A549 treated with DMSO at 1 μM for 4 hours (cell line): ENCODE measurements at places on chromosomes 12 and 14. TPM values are rescaled to one million over a fixed set of nuclear protein-coding genes. Genes with fewer than 3 reads are reported as not detected.

Gene LHX5
- 0.02 TPM in 1 of 5 replicates, not detected in the others for total RNA-seq

Gene LRRC10
- not detected in 5 replicates for total RNA-seq

Gene DNM1L
- total RNA-seq = 42.9 to 57.5 TPM (median 55.9 TPM) in 5 replicates

Gene SYCP3
- total RNA-seq = 0.12 to 0.14 TPM in 2 of 5 replicates, not detected in the others

Gene CCDC177
- total RNA-seq = 0.02 TPM in 1 of 5 replicates, not detected in the others

Gene STYK1
- total RNA-seq = 0.14 to 0.54 TPM (median 0.28 TPM) in 5 replicates

Gene GUCY2C
- 0.02 to 0.06 TPM (median 0.03 TPM) in 3 of 5 replicates, not detected in the others for total RNA-seq

Gene SRGAP1
- 12.6 to 15.6 TPM (median 13.9 TPM) in 5 replicates for total RNA-seq

Gene C1S
- 38.6 to 61.7 TPM (median 42.5 TPM) in 5 replicates for total RNA-seq

Gene RND1
- total RNA-seq = 17.0 to 23.9 TPM (median 19.9 TPM) in 5 replicates

Gene NR4A1
- 30.9 to 45.1 TPM (median 35.5 TPM) in 5 replicates for total RNA-seq

Gene SYNJ2BP
- total RNA-seq = 8.4 to 13.9 TPM (median 10.4 TPM) in 5 replicates

Gene AQP2
- total RNA-seq = not detected in 5 replicates

Gene PITPNM2
- 12.5 to 21.7 TPM (median 17.7 TPM) in 5 replicates for total RNA-seq

Gene TRPV4
- 0.03 to 0.08 TPM (median 0.06 TPM) in 3 of 5 replicates, not detected in the others for total RNA-seq

Gene ACVR1B
- total RNA-seq = 14.6 to 16.7 TPM (median 16.5 TPM) in 5 replicates

Gene DCAF11
- 21.0 to 25.3 TPM (median 21.5 TPM) in 5 replicates for total RNA-seq
